Coronary artery (tissue), 2 donors: ENCODE measurements at places on chromosomes 6 and 20.
A peak's percentile ranks its signal among the peaks of the same experiment; 100 is the strongest.

DNA sequence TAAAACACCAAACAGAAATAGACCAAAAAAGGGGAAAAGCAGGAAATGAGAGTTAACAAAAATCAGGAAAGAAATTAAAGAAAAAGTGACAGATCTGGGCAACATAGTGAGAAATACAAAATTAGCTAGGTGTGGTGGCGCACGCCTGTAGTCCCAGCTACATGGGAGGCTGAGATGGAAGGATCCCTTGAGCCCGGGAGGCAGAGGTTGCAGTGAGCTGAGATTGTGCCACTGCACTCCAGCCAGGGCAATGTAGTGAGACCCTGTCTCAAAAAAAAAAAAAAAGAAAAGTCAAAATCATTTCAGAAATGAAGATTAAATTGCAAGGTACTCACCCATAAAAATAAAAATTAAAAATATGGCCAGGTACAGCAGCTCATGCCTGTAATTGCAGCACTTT, 13.0 kb upstream of the GRM4 start:
- no peak for DNase-seq

DNA sequence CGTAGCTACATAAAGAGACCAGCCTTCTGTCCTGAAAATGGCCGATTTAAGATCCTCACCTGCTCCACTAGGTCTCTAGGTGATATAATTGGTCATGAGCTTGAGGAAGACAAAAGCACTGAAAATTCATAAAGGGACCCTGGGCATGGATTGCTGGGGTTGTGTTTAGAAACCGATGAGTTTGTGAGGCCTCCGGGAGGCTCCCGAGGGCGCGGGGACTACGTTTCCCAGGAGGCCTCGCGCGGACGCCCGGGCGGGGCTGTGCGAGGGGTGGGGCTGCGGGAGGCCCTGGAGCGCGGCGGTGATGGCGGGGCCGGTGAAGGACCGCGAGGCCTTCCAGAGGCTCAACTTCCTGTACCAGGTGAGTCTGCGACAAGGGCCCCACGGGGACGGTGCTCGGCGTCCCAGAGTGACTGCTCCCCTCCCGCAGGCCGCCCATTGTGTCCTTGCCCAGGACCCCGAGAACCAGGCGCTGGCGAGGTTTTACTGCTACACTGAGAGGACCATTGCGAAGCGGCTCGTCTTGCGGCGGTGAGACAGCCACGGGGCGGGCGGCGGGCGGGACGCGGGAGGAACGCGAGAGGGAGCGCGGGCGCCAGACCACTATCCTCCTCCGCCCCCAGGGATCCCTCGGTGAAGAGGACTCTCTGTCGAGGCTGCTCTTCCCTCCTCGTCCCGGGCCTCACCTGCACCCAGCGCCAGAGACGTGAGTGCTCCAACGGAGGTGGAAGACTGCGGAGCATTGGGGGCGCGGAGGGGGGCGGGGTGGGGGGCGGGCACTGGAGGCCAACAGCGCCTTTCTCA, at the start of gene RPP21:
Gene RPP21 (plus strand): TSS at position 289 of the 804 bp plus-strand sequence. CDS start 16 bp downstream, at position 305.
- DNase-seq: peak; percentile 86

- DNase-seq: no peak
Observed at GRCh38 chr6:159043251-159043650, 1.5 kb downstream of the TAGAP start.

- DNase-seq: no peak
Observed at GRCh38 chr20:2217857-2218539, 77.8 kb upstream of the TGM3 start.

DNA sequence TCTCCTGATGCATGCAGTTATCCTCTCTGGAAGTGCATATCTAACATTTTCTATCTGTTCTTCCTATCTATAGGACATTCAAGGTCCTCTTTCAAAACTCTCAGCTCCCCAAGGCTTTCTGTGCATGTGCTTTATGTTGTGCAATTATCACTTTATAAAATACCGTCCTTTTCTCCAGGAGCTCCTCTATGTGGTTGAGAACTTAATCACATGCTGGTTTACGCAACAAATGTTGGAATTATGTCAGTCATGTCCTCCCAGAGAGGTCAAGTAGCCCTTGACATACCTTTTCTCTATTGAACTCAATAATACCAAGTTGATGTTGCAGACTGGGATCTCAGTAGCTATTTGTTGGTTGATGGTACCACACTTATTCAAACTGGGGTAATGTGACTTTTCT, 388.4 kb downstream of the BTBD3 start:
- DNase-seq: no peak

- DNase-seq: no peak
Observed at GRCh38 chr6:154012852-154013251, 26.2 kb upstream of the OPRM1 start.

DNA sequence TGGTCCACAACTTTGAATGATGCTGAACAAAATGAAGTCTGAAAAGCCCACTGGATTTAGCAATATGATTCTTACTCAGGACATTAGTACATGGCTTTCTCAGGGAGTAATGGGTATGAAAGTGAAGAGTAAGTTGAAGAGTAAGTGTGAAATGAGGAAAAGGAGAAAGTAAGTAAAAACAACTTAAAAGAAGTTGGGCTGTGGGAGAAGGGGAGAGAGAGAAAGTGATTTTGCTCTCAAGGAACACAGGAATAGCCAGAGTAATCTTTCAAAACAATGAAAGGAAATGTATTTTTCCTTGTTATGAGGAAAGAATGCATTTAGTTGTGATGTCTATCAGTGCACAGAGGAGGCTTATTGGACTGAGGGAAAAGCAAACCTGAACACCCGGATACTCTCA, 39.8 kb upstream of the NKAIN2 start:
- DNase-seq: no peak

- DNase-seq: no peak
Observed at GRCh38 chr6:47179286-47179685, 130.4 kb downstream of the TNFRSF21 start.

- DNase-seq: no peak
Observed at GRCh38 chr20:52493171-52493721, 301.7 kb upstream of the ZFP64 start.

DNA sequence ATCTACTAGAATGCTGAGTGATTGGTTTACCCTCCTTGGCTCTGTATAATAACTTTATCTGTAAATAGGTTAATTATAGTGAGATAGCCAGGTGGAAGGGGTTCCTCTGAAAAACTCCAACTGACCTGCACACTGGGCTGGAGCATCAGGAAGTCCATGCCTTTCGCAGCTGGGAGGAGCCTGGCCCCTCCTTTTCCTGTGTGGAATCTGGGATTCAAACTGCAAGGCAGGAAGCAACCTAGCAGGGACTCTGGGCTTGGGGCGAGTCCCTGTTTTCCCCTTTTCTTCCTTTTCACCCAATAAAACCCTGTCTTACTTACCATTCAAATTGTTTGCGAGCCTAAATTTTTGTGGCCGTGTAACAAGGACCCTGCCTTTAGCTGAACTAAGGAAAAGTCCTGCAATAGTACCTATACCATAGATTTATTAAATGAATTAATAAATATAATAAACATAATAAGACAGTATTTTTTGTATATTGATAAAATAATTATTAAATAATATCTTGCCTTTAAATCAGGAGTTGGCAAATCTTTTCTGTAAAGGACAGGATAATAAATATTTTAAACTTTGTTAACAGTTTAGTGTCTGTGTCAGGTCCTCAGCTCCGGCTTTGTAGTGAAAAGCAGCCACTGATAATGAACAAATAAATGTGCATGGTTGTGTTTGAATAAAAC, 406.2 kb upstream of the MMS22L start:
- no peak for DNase-seq
